Airway epithelial cell (primary cell): ENCODE measurements at places on chromosomes 1 and 21. TPM values are rescaled to one million over a fixed set of nuclear protein-coding genes. Genes with fewer than 3 reads are reported as not detected.

The TTC22 gene
- total RNA-seq, result 18.1 and 20.2 TPM in 2 replicates

The LCE6A gene
- not detected in 2 replicates for total RNA-seq

The PTGS2 gene
- 37.9 and 46.1 TPM in 2 replicates for total RNA-seq

The MAP1LC3C gene
- not detected in 2 replicates for total RNA-seq

The TINAGL1 gene
- total RNA-seq, result 271 and 279 TPM in 2 replicates

The SIK1 gene
- 9.8 and 12.0 TPM in 2 replicates for total RNA-seq

The ATF3 gene
- 1.7 and 2.9 TPM in 2 replicates for total RNA-seq

The SPATA6 gene
- total RNA-seq, result 0.65 and 2.5 TPM in 2 replicates

The C1orf198 gene
- 20.2 and 26.1 TPM in 2 replicates for total RNA-seq

The MIXL1 gene
- not detected in 2 replicates for total RNA-seq

The CAMK2N1 gene
- total RNA-seq, result 9.2 and 12.2 TPM in 2 replicates

The UTS2 gene
- total RNA-seq, result 0.33 and 1.3 TPM in 2 replicates

The CADM3 gene
- total RNA-seq, result not detected in 2 replicates

The CIART gene
- total RNA-seq, result 4.1 and 6.1 TPM in 2 replicates

The C1orf141 gene
- not detected in 2 replicates for total RNA-seq

The PLK3 gene
- total RNA-seq, result 35.7 and 40.8 TPM in 2 replicates

The KCND3 gene
- total RNA-seq, result under 0.01 TPM in 1 of 2 replicates, not detected in the other

The FMO5 gene
- 0.99 and 2.7 TPM in 2 replicates for total RNA-seq

The ASAP3 gene
- 17.2 and 20.3 TPM in 2 replicates for total RNA-seq

The GNAT2 gene
- 0.14 and 0.21 TPM in 2 replicates for total RNA-seq

The EXTL1 gene
- total RNA-seq, result not detected in 2 replicates

The CD34 gene
- not detected in 2 replicates for total RNA-seq

The MPL gene
- not detected in 2 replicates for total RNA-seq

The ZYG11A gene
- total RNA-seq, result 0.63 and 0.84 TPM in 2 replicates

The AMPD1 gene
- total RNA-seq, result not detected in 2 replicates

The CDC14A gene
- 2.8 and 3.4 TPM in 2 replicates for total RNA-seq

The RUNX3 gene
- 2.2 and 4.6 TPM in 2 replicates for total RNA-seq

The RHCE gene
- total RNA-seq, result 0.14 and 0.21 TPM in 2 replicates

The ENTREP3 gene
- 20.9 and 28.0 TPM in 2 replicates for total RNA-seq

The SPRR2B gene
- not detected in 2 replicates for total RNA-seq

The SYTL1 gene
- 72.4 and 96.0 TPM in 2 replicates for total RNA-seq

The HES2 gene
- total RNA-seq, result 173 and 201 TPM in 2 replicates

The ARHGAP30 gene
- 0.19 and 0.28 TPM in 2 replicates for total RNA-seq

The TNFAIP8L2 gene
- not detected in 2 replicates for total RNA-seq

The PLXNA2 gene
- 17.6 and 23.6 TPM in 2 replicates for total RNA-seq
